ENCODE measurements at places on chromosomes 4 and X. TPM values are rescaled to one million over a fixed set of nuclear protein-coding genes. Genes with fewer than 3 reads are reported as not detected.

DNA sequence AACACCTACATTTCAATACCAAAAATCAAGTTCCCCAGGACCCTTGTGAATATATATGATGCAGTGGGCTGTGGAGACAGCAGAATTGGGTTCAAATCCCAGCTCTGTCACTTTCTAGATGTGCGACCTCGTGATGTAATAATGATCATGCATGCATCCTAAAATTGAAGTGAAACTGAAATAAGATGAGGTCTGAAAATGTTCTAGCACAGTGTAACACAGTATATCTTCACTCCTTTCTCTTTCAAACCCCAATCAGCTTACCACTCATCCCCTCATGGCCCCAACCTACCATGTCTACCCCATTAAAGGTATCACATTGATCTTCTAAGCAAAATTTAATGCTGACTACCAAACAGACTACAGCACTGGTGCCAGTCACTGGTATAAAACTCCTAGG lies 69.9 kb upstream of the BRS3 start:
- H3K4me3 ChIP-seq, result no peak overlapping the region
- H3K4me1 ChIP-seq, result no peaks in the 10 kb centered on the region
- no peak for DNase-seq
- H3K36me3 ChIP-seq, result no peaks in the 10 kb centered on the region

The H2BW2 gene
- total RNA-seq, result not detected

GRCh38 chr4:186876961-186877626 lies 153.4 kb upstream of the FAT1 start:
- no peak overlapping the region for H3K27ac ChIP-seq
- DNase-seq, result no peak
- H3K4me3 ChIP-seq, result no peak overlapping the region

The ATP8A1 gene
- total RNA-seq, result 44.0 TPM

DNA sequence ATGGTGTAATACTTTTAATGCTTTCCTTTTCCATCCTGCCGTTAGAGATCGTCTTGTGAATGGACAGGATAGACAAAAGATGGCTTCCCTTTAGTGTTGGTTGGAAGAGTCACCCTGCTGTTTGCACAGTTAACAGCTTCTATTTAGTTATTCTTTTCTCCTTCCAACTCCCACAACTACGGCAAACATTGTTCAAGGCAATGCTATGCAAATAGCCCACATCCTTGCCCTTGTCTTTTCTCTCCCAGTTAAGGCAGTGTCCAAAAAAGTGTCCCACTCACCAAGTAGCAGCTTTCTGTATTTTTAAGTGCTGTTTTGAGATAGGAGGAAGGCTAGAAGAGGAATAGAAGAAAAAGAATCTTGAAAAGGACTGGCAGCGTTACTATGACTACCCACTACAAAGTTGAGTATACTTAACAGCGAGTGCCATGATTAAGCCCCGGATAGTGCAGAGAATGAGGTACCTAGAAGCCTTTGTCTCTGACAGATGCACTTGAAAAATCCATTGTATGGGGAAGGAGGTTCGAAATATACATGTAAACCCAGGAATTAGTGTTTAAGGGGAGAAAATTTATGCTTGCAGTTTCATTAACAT lies 12.1 kb upstream of the RUFY3 start:
- no peaks in the 10 kb centered on the region for H3K36me3 ChIP-seq
- DNase-seq, result no peak
- H3K4me1 ChIP-seq, result peaks cover 21% of the 10 kb centered on the region
- no peaks in the 10 kb centered on the region for H3K27me3 ChIP-seq
- no peak overlapping the region for H3K27ac ChIP-seq
- H3K4me3 ChIP-seq, result no peak overlapping the region

- peak; percentile 4 for DNase-seq
- no peaks in the 10 kb centered on the region for H3K36me3 ChIP-seq
- peaks cover 15% of the 10 kb centered on the region for H3K4me1 ChIP-seq
These were observed 654 bp upstream of the DDIT4L start for GRCh38 chr4:100190643-100191600.

- no peak overlapping the region for H3K4me3 ChIP-seq
- no peak overlapping the region for H3K27ac ChIP-seq
- no peaks in the 10 kb centered on the region for H3K27me3 ChIP-seq
- H3K36me3 ChIP-seq, result peaks cover 4% of the 10 kb centered on the region
These were observed 75.8 kb upstream of the TNIP3 start for GRCh38 chr4:121239951-121240350.

The TEX13B gene
- not detected for total RNA-seq

DNA sequence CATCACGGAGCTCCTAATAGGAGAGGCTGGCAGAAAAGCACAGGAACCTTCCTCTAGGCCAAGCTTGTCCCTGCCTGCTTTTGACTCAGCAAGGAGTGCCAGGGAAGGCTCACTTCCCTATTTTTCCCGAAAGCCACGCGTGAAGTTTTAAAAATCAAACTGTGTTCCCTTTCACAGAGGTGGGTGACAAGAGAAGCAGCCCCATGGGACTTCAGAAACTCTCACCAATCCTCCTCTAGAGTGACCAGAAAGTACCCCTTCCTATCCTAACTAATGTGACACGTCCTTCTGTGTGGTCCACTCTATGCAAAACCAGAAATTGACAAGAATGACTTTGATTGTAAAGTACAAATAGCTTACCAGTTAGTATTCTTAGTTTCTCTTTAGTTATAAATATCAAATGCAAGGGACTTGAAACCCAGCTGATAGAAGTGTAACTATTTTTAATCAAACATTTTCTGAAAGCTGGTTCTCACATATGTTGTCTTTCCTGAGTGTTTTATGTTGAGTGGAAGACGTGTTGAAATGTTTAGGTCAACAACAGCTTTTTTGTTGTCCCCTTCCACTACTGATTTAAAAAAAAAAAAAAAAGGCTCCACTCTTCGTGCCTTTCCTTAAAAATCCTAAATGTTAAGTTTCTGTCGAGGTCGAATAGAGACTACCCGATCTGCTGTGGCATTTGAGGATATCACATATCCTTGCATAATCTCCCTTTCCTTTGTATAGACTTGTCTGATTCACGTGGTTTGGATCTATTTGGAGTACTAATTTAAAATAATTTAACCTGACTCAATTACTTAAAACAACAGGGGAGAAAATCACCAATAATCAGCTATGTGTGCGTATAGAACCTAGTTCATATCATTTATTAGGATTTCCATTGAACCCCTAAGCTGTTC lies 42.1 kb downstream of the NFKB1 start:
- no peak overlapping the region for H3K27ac ChIP-seq
- H3K4me3 ChIP-seq, result no peak overlapping the region
- H3K4me1 ChIP-seq, result no peaks in the 10 kb centered on the region
- DNase-seq, result no peak
- H3K36me3 ChIP-seq, result peaks cover 9% of the 10 kb centered on the region

GRCh38 chrX:7985568-7985967 lies 58.4 kb upstream of the PNPLA4 start:
- DNase-seq, result no peak
- H3K27me3 ChIP-seq, result no peaks in the 10 kb centered on the region
- no peak overlapping the region for H3K4me3 ChIP-seq
- H3K27ac ChIP-seq, result no peak overlapping the region
- H3K36me3 ChIP-seq, result no peaks in the 10 kb centered on the region

DNA sequence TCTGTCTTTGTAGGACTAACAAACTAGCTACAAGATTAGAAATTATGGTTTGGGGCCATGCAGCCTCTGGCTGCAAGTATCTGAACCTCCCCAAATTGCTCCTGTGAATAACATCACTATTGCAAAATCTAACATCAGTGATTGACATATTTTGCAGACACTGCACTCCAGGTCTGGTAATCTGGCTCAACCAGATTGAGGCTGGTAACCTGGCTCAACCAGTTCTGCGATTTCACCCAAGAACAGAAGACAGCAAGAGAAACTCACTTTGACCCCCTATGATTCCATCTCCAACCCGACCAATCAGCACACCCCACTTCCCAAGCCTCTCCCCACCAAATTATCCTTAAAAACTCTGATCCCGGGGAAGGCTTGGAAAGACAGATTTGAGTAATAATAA lies 20.9 kb downstream of the SPIN3 start:
- H3K27ac ChIP-seq, result no peak overlapping the region
- DNase-seq, result no peak
- H3K4me3 ChIP-seq, result no peak overlapping the region
- H3K4me1 ChIP-seq, result no peaks in the 10 kb centered on the region

- H3K27ac ChIP-seq, result no peak overlapping the region
- H3K4me1 ChIP-seq, result no peaks in the 10 kb centered on the region
- peaks cover 3% of the 10 kb centered on the region for H3K27me3 ChIP-seq
- DNase-seq, result no peak
These were observed 81.4 kb downstream of the EVC2 start for GRCh38 chr4:5626913-5627312.

GRCh38 chr4:87416965-87417364 lies 5.4 kb upstream of the NUDT9 start:
- peaks cover under 1% of the 10 kb centered on the region for H3K4me1 ChIP-seq
- H3K27ac ChIP-seq, result no peak overlapping the region
- DNase-seq, result no peak
- no peak overlapping the region for H3K4me3 ChIP-seq
- no peaks in the 10 kb centered on the region for H3K36me3 ChIP-seq
- H3K27me3 ChIP-seq, result no peaks in the 10 kb centered on the region

- H3K27me3 ChIP-seq, result no peaks in the 10 kb centered on the region
- no peak overlapping the region for H3K4me3 ChIP-seq
- H3K36me3 ChIP-seq, result no peaks in the 10 kb centered on the region
- DNase-seq, result no peak
- no peaks in the 10 kb centered on the region for H3K4me1 ChIP-seq
These were observed 183.4 kb upstream of the FAM241A start for GRCh38 chr4:111961809-111962208.

DNA sequence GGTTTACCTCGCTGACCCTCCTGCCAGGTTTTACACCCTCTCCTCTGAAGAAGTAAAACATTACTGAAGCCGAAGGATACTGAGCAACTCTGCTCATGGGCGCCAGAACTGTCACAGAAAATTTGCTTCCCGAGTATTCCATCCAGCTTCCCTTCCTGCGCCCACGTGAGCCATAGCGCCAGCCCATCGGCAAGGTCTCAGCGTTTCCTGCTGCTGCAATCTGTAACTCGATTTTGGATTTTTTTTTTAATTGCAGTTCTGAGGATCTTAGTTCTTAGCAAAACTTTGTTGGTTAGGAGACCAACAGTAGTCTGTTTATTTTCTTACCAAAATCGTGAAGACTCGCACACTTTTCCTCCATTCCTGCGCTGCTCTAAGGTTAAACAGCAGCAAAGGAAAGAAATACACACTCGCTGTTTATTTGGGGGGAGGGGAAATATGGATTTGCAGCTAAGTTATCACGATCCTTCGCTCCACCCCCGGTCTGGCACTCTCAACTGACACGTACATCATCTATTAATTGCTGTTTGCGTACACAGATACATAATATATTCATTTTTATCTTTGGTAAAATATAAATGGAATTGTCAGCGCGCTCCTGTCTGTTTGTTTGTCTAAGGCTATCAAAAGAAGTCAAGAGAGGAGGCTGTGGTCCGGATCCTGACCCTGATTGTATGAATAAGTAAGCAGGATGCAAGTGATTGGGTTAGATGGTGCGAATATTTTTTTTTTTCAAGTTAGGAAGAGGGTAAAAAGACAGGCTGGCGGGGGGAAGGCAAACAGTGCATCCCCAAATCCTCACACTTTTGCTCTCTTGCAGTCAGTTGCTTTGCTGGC lies at the start of gene TLL1:
Gene TLL1 (plus strand): TSS at position 777 of the 837 bp plus-strand sequence. CDS start 668 bp downstream, outside the sequence.
- peaks cover 3% of the 10 kb centered on the region for H3K27me3 ChIP-seq
- H3K4me3 ChIP-seq, result peak within 1 kb of the TSS; percentile 96
- peaks cover 45% of the 10 kb centered on the region for H3K4me1 ChIP-seq
- H3K36me3 ChIP-seq, result peaks cover 4% of the 10 kb centered on the region

DNA sequence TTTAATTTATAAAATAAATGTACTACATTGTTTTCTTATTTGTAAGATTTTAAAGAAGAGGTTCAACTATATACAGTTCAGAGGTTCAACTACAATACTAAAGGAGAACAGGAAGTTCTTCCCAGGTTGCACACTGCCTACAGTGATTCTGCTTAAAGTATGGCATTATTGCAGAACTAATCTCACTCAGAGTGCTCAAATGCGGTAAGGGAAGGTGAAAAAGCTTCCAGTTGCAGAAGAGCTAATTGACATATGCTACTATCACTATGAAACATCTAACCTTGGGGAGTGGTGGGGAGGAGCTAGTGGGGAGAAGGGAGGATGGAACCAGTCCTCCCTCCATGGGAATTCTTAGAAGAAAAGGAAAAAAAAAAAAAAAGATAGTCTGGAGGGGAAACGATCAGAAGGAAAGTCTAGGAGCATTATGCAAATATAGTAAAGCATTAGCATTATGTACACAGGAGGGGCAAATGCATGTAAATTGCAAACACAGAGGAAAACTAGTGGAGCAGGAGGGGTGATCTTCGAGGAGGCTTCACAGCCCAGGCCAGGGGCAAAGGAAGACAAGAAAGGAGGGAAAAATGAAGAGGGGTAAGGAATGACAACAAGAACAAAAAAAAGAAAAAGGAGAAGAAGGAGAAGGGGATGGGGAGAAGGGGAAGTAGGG lies 32.0 kb upstream of the MMAA start:
- no peak overlapping the region for H3K27ac ChIP-seq
- DNase-seq, result no peak
- no peak overlapping the region for H3K4me3 ChIP-seq

The CTAG1B gene
- not detected for total RNA-seq

DNA sequence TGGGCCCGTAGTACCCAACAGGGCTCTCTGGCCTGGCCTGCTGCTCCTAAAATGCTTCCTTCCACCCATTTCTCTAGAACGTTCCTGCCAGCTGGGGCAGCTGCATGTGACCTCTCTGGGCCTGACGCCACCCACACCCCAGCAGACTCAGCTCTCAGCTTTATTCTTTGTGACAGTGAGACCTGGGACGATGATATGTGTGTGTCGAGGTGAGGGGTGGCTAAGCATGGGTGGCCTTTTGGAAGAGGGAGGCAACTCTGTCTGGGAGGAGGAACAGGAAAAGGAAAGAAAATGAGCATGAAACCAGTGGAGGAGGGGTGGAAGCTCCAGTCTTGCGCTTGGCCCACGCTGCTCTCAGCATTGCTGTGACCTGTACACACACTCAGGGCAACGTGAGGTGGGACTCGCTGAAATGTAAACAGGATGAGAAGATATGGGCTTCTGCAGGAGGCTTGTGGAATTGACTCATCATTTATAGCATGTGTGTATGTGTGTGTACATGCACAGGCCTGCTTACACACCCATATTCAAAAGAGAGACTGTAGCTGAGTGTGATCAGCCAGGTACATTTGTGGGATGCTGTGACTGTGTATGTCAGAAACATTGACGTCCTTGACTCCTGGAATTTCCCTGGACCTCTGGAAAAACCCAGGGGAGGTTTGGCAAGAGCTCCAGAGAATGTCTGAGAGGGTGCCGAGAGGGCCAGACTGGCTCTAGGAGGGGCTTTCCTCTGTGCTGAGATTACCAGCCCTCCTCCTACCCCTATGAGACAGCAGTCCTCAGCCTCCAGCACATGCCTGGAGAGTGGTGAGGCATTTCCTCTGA lies 137.9 kb downstream of the PJA1 start:
- H3K4me3 ChIP-seq, result no peak overlapping the region
- no peak for DNase-seq
- peaks cover 13% of the 10 kb centered on the region for H3K4me1 ChIP-seq
- no peak overlapping the region for H3K27ac ChIP-seq
